ENCODE measurements at places on chromosomes 7 and 10. TPM values are rescaled to one million over a fixed set of nuclear protein-coding genes. Genes with fewer than 3 reads are reported as not detected.
A peak's percentile ranks its signal among the peaks of the same experiment; 100 is the strongest.

GRCh38 chr10:80769700-80770160 lies 232.0 kb downstream of the SH2D4B start:
- no peak for DNase-seq

- DNase-seq, result peak; percentile 99
Measured at GRCh38 chr7:19404912-19405329, 259.7 kb upstream of the FERD3L start.

GRCh38 chr10:118820326-118821116 lies 65.8 kb upstream of the CACUL1 start:
- no peak for DNase-seq

GRCh38 chr7:74495112-74496086 lies 41.7 kb downstream of the GTF2IRD1 start:
- DNase-seq, result no peak

Gene GBX1
- total RNA-seq, result not detected

Measured in renal cortical epithelial cell (primary cell).